ENCODE measurements at places on chromosomes 3 and 15.

GRCh38 chr3:119690043-119690656 is 12.7 kb upstream of the CFAP91 start:
- no peak for DNase-seq

GRCh38 chr15:71424765-71425164 is 309.5 kb downstream of the THSD4 start:
- no peak for DNase-seq

DNA sequence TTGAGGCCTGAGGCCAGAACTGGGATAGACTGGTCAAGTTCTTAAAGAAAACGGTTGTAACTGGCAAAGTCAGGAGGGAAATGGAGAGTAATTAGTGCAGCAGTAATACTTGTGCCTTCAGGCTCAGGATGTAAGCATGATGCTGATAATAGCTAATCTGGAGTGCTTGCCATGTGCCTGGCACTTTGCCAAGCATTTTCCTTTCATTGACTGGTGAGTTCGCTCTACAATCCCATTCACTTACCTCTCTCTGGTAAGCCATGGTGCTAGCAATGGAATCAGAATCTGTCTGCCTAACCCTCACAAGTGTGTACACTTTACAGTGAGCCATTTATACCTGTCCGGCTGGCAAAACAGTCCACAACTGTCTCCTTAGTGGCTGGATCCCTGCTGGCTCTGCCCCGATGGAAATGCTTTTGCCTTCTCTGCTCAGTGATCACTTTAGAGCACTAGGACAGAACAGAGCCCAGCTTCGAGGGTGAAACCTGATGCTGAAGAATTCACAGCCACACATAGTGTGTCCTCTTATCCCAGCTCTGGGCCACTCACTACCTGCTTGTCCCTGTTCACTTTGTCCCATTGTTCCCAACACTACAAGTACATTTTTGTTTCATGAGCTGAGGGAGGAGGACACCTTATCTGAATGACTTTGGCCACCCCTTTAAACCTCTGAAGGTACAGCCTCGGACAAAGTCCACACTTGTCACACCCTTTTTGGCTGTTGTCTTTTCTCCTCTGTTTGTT is 10.3 kb downstream of the CHP1 start:
- DNase-seq: no peak

DNA sequence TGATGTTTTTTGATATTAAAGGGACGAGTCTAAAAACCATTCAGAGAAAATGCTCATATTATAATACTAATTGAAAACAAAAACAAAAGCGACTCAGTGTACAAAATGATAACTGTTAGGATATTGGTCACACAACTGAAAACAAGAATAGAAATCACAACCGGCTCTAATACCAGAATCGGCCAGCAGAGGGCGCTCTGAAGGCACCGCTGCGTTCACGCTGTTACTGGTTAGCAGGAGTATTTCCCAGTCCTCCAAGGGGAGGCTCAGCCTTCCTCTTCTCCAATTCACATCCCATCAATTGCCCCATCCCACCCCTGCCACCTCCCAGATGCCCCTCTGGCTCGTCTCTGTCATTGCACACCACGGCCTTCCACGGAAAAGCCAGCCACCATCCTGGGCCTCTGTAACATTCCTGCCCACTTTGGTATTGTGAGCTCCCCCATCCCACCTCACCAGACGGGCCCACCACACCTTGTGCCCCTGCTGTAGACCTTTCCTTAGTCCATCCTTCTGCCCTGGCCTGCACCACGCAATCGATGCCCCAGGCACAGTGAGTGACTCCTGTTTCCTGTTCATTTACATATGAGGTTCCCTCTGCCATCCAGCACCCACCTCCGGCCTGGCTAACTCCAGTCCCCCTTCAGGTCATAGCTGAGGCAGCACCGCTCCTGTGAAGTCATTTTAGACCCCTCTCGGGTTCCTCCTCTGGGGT is 8.5 kb downstream of the FAM107A start:
- DNase-seq: no peak

DNA sequence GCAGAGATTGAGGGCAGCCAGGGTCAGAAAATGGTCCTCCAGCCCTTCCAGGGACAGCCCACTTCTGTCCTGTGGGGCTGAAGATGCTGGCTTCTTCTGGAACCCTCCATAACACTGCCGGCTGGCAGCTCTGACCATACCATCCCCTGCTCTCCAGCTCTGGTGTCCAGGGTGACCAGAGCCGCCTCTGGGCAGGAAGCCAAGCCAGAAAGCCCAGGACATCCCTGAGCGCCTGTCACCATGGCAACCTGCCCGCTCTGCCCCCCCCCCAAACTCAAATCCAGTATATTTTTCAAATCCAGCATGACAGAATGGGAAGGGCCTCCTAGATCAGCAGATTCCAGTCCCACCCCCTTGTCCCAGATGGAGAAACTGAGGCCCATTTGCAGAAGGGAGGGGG is 420 bp upstream of the TMIE start:
- DNase-seq: no peak

DNA sequence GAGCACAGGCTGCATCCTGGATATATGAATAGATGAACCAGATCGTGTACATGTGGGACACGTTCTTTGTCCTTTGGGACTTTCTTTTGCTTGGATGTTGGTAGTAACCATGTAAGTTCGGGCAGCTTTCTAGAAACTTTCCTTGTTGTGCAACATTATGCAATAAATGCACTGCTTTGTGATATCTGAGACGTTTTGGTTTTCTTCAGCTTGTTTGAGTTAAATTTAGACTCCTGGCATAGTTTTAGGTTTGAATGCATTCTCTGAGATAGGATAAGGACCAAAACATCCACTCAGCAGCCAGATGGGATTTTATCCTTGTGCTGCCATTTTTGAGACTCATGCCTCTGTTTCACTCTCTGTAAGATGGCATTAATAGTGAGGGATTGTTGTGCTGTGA is 158.9 kb downstream of the IGF1R start:
- no peak for DNase-seq

Measured in iPS DF 6.9 (cell line).